RPMI7951 (cell line): ENCODE measurements at places on chromosomes 6 and 20. TPM values are rescaled to one million over a fixed set of nuclear protein-coding genes. Genes with fewer than 3 reads are reported as not detected.

Gene CST11
- total RNA-seq: not detected in 2 replicates

Gene CST4
- total RNA-seq: not detected in 2 replicates

Gene TNF
- 1.7 TPM in 2 replicates for total RNA-seq

Gene ZNF217
- total RNA-seq: 16.8 and 23.1 TPM in 2 replicates

Gene GUCA1A
- total RNA-seq: not detected in 2 replicates

Gene NOL7
- 89.5 and 108 TPM in 2 replicates for total RNA-seq

Gene HAO1
- 0.20 TPM in 1 of 2 replicates, not detected in the other for total RNA-seq

Gene PRRT1
- 0.49 TPM in 1 of 2 replicates, not detected in the other for total RNA-seq

GRCh38 chr20:45545754-45546453 lies 1.3 kb downstream of the EPPIN start:
- peak; percentile 54 for DNase-seq

- DNase-seq: no peak
Observed at GRCh38 chr6:33698494-33698893, 13.0 kb downstream of the UQCC2 start.

DNA sequence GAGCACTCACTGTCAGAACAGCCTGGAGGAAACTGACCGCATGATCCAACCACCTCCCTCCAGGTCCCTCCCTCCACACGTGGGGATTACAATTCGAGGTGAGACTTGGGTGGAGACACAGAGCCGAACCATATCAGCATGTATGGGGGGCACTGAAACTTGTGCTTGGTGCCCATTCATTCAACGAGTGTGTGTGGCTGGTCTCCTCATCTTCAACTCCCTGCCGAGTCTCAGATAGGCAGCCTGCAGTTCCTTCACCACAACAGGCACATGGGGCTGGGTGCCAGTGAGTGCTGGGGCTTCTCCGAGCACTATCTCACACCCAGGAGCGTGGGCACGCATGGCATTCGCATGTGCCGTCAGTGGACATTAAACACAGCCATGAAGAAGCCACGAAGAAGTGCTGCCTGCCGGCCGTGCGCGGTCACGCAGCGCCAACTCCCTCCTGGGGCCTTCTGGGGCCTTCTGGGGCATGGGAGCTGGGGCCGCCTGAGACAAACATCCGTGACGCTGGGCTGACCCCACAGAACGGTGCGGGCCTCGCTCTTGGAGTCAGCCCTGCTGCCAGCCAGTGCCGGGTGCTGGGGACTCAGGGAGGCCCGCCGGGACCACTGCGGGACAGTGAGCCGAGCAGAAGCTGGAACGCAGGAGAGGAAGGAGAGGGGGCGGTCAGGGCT lies 714 bp upstream of the RTEL1 start:
- DNase-seq: peak; percentile 40

GRCh38 chr6:168804331-168804730 lies 363.3 kb downstream of the SMOC2 start:
- DNase-seq: no peak

DNA sequence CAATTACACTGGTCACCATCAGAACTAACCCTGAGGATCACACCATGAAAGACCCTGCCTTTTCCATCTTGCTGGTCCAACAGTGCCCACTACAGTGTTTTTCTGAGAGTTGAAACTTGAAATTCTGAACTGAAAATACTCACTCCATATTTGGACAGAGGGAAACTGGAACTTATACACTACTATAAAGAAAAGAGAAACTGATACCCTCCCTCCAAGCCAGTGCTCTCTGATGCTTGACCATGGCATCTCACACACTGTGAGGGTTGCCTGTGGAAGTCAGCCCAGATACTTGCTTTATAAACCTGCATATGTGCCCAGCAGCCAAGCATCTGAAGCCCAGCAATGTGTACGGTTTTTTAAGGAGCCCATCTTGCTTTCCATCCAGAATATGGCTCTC lies 108.7 kb downstream of the FOXA2 start:
- no peak for DNase-seq

- peak; percentile 81 for DNase-seq
Observed at GRCh38 chr20:36821964-36822437, 48.4 kb upstream of the DSN1 start.

GRCh38 chr6:21437581-21437980 lies 156.0 kb upstream of the SOX4 start:
- DNase-seq: peak; percentile 57

DNA sequence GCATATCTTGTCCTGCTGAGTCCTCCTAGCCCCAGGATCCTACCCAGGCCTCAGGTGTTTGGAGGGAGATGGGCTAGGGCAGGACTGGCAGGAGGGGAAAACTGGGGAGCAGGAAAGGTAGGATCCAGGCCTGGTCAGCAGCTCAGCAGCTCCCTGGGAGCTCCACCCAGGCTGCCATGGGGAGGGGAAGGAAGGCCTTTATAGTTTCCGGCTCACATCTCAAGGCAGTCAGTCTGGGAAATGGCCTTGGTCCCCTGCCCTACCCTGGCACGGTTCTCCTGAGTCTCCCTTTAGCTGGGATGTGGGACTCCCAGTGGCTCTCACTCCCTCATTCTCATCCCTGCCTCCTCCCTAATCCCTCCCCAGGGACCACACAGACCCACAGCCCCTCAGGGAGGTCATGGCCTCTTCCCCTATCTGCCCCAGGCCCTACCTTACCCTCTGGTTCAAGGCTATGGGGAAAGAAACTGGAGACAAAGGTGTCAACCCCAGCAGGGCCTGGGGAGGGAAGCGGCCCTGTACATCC lies 1.6 kb downstream of the SLC44A4 start:
- DNase-seq: no peak

- no peak for DNase-seq
Observed at GRCh38 chr6:50899306-50899870, 80.7 kb downstream of the TFAP2B start.

DNA sequence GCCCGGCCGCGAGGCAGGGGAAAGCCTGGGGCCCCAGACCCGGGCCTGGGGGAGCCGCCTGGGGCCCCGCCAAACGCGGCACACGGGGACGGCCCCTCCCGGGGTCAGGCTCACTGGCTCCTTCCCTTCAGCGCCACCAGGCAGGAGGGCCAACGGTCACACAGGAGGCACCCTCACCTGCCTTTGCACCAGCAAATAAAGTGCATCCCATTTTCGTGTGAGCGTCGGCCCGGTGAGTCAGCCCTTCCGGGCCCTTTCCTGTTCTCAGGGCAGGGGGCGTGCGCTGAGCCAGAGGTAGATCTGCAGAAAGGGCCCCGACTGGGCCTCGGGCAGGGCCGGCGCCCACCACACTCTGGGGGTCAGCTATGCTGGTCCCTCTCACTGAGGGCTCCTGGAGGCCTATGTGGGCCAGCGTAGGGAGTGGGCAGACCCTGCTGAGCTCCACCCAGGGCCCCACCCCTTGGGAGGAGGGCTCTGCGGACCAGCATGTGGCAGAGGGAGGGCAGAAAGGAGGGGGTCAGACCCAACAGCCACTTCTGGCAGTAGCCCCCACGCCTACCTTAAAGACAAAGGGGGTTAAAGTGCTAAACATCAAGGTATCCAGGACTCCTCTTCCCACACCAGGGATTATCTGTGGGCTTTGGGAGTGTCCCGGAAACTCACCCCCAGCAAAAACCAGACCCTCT lies 931 bp upstream of the UCKL1 start:
- peak; percentile 78 for DNase-seq

- DNase-seq: no peak
Observed at GRCh38 chr20:15138548-15139126, 801.2 kb upstream of the FLRT3 start.

- no peak for DNase-seq
Observed at GRCh38 chr6:6863970-6864639, 243.7 kb upstream of the RREB1 start.
